ENCODE measurements at places on chromosomes 6 and 20.

DNA sequence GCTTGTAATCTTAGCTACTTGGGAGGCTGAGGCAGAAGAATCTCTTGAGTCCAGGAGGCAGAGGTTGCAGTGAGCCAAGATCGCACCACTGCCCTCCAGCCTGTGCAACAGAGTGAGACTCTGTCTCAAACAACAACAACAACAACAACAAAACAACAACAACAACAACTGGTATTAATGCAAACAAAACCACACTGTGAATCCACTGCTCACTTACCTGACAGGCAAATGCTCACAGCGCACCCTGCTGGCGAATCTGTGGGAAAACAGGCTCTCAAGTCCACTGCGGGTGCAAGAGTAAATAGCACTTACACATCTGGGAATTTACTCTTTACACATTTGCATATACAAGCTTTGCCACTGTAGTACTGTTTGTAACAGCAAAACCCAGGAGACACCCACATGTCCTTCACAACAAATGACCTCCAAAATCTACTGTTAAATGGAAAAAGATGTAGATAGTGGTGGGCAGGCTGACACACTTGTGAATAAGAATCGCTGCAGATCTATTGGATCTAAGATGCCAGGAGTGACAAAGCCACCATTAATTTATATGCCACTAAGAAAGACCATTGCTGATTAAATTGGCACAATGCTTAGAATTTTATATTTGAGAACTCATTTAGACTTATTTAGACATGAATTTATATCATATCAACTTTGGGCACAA, 29.3 kb downstream of the NSFL1C start:
- peak; percentile 76 for DNase-seq

DNA sequence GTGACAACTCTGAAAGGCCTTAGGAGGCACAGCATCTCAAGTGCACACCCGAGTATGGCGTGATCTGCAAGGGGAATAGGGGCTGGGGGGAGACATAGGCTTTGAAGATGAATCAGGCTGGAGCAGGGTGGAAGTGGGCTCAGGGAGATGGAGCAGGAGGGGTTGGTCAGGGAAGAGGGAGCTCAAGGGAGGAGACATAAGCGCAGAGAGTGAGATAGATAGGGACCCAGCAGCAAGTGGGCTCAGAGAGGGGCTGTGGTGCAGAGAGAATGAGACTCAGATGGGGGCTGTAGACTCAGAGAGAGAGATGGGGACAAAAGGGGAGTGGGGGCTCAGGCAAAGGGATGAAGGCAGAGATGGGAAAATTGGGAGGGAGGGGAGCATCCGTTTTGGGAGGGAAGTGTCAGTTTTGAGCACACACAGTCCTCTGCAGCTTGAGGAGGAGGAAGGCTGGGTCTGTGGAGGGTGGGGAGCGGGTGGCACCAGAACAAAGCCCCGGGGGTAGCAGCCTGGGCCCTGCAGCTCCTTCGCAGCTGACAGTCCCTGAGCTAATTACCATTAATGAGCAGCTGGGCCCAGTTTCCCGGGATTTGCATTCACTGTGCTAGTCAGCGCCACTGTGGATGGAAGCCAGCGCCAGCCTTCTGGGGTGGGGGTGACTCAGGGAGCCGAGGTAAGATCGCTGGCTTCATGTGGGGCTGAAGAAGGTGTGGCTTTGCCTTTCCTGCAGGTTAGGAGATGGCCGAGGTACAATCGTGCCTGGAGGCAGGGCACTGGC, 18.7 kb downstream of the SRXN1 start:
- no peak for DNase-seq

DNA sequence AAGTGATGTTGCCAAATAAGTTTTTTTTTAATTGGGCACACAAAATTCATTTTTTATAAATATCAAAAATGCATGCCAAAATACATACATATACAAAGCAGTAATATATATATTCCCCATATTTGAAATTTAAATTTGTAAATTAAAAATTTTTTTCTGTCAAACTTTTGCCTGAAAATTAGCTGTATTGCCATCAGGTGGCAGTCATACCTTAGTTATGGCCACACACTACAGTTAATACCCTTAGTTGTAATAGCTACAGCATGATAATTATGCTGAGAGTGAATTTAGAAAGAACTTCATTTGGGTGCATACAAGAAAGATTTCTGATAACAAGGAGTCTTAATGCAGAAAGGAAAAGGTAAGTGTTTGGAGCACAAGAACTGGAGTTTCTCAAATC, 46.2 kb upstream of the SDHAF4 start:
- DNase-seq: peak; percentile 20

- DNase-seq: no peak
Measured at GRCh38 chr6:46635462-46635861, 17.2 kb downstream of the CYP39A1 start.

DNA sequence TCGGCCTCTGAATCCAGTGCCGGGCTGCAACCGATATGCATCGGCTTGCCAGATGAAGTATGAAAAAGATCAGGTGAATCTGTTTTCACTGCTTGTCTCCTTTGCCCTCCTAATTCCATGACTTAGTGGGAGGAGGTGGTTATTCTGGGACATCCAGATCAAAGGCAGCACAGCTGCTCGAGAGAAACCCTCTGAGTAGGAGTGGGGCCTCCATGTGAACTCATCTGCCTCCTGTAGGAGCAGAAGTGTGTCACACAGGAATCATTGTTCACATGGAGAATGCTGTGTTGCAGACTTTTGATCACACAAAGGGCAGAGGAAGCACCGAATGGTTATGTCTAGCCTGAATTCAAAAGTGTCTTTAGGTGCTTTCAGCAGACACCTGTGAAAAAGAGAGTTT, 73.1 kb upstream of the SLC22A1 start:
- DNase-seq: no peak

GRCh38 chr6:19301980-19302379, 535.2 kb upstream of the ID4 start:
- no peak for DNase-seq

Data from HEK293T (cell line).